ENCODE measurements at places on chromosomes 6 and 20.

GRCh38 chr20:43092386-43093088 lies 97.2 kb downstream of the PTPRT start:
- no peak for DNase-seq

DNA sequence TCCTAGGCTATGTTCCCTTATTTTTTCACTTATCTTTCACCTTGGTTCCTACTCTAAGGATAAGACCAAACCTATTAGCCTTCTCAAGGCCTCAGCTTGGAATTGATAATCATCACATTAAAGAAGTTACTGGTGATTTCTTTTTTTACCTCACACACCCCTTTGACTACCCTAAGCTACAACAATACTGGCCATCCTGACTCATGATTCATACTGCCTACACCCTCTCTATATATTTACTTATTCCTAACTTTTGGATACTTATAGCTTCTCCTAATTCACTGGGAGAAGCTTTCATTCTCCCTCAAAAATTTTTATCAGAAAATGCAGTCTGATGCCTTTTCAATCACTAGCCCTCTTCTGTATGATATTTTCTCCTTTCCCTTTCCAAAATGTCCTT lies 256.1 kb downstream of the TBX18 start:
- DNase-seq: no peak

DNA sequence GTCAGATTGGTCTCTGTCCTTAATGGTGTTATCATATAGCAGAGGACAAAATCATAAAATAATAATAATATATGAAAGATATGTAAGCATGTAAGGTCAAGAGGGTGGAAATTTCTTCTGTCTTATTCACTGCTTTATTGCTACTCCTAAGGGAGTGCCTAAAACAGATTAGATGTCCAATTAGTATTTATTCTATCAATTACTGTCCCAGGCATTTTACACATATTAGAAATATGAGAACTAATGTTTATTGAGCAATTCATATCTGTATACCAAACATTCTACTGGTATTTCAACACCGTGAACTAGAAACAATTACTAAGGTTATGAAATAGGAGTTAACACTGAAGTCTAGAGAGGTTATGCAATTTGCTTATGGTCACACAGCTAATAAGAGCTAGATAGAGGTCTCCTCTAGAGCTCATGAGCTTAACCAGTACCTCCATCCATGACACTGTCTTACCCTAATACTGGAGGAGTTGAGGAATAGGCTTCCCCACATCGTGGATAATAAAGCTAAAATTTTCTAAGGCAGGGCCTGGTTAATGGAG lies 302.3 kb downstream of the PLCB1 start:
- DNase-seq: no peak

GRCh38 chr20:49656304-49656703 lies 57.4 kb downstream of the B4GALT5 start:
- no peak for DNase-seq

DNA sequence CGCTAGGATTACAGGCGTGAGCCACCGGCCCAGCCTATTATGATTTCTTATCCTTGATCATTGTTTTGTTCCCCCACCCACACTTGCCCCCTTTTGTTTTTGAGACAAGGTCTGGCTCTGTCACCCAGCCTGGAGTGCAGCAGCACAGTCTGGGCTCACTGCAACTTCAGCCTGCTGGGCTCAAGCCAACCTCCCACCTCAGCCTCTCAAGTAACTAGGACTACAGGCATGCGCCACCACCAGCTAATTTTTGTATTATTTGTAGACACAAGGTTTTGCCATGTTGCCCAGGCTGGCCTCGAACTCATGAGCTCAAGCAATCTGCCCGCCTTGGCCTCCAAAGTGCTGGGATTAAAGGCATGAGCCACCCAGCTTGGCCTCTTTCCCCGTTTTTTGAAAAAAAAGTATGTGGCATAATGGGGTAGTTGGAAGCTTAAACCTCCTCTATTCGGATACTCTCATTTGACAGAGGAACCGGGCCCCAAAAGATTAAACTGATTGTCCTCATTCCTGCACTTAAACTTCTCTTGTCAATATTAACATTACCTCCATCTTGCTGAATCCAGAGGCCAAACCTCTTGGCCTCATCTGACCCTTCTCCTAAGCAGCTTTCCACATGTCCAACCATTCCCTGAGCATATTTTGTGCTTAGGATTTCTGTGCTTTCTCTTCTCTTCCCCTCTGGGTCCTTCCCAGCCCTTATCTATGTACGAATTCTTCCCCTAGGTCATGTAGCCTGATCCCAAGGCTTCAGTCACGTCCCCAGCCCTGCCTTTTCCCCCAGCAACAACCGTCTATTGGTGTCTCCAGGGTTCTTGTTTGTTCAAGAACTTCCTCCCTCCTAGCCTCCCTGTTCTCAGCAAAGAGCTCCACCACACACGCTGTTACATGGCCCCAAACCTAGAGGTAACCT lies 6.1 kb upstream of the EZR start:
- DNase-seq: no peak

DNA sequence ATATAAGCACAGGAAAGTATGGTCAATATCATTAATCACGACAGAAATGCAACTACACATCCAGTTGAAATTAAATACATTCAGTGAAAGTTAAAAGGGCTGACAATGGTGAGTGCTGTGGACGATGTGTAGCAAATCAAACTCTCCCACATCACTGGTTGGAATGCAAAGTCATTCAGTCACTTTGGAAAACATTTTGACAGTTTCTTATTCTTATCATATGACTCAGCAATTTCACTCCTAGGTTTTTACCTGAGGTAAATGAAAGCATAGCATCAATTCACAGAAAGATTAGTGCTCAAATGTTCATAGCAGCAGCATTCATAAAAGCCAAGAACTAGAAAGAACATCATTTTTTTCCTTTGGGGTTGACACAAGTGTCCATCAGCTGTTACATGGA lies 28.6 kb upstream of the SAMD5 start:
- no peak for DNase-seq

GRCh38 chr20:58586565-58587093 lies 64.5 kb upstream of the STX16 start:
- DNase-seq: no peak

- no peak for DNase-seq
These were observed 420.9 kb upstream of the JAG1 start for GRCh38 chr20:11094711-11095110.

GRCh38 chr20:31475472-31476293 lies 595 bp downstream of the REM1 start:
- DNase-seq: no peak

DNA sequence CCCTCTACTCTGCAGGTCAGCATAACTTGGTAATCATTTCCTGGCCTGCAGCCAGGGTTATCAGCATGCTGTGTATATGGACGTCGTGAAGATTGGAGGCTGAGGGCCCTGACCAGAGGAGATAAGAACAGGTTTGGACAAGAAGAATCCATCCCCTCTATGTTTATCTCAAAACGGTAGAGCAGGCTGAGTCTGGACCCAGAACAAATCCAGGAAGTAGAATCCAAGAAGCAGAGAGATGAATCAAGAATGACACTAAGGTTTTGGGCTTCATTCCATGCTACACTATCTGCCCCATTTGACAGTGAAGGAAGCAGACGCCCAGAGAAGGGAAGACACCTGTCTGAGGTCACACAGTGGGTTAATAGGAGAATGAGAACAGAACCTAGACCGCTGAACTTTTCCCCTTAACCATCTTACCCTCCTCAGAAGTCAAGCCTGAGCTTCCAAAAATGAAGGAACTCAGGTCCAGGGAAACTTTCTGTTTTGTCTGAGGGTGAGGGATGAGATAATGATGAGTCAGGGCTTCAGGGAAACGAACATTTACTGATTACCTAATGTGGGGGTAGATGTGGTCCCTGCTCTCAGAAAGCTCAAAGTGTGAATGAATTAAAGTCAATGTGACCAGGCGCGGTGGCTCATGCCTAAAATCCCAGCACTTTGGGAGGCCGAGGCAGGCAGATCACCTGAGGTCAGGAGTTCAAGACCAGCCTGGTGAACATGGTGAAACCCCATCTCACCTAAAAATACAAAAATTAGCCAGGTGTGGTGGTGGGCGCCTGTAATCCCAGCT lies 9.4 kb upstream of the COMMD7 start:
- DNase-seq: peak; percentile 52

DNA sequence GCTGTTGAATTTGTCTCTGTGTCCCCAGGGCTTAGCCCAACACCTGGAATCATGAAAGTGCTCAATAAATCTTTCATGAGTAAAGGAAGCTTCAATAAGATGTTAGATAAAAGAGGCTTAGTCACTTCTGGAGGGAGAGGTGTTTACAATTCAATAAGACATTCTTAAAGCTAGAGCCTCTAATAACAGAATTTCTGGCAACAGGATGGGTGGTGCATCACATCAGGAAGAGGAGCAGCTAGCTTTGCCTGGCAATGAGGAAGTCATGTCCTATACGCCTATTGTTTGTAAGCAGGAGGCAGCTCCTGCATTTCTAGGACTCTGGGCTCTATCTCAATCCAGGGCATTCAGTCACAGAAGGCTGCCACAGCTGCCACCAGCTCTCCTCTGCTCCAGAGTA lies 638.5 kb downstream of the EPM2A start:
- DNase-seq: no peak

- DNase-seq: no peak
These were observed 3.1 kb downstream of the B3GALT4 start for GRCh38 chr6:33279971-33280511.

DNA sequence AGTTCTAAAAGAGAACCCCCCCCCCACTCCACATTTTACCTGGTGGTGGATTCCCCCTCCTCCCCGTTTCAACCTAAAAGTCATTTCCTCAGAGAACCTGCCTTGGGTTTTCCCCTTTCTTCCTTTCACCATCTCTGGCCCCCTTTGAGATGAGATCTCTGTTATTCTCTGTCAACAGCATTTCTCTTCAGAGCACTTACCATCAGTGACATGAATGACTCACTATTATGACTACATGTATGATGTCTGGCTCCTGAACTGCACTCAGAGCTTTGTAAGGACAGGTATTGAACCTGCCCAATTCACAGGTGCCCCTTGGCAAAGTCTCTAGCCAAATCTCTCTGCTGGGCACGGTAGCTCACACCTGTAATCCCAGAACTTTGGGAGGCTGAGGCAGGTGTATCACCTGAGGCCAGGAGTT lies 61.4 kb upstream of the JARID2 start:
- no peak for DNase-seq

- DNase-seq: no peak
These were observed 5.1 kb upstream of the MYO6 start for GRCh38 chr6:75743971-75744370.

- no peak for DNase-seq
These were observed 301.9 kb upstream of the SGK1 start for GRCh38 chr6:134619789-134620188.

- DNase-seq: no peak
These were observed 75.8 kb upstream of the E2F3 start for GRCh38 chr6:20325641-20326421.

DNA sequence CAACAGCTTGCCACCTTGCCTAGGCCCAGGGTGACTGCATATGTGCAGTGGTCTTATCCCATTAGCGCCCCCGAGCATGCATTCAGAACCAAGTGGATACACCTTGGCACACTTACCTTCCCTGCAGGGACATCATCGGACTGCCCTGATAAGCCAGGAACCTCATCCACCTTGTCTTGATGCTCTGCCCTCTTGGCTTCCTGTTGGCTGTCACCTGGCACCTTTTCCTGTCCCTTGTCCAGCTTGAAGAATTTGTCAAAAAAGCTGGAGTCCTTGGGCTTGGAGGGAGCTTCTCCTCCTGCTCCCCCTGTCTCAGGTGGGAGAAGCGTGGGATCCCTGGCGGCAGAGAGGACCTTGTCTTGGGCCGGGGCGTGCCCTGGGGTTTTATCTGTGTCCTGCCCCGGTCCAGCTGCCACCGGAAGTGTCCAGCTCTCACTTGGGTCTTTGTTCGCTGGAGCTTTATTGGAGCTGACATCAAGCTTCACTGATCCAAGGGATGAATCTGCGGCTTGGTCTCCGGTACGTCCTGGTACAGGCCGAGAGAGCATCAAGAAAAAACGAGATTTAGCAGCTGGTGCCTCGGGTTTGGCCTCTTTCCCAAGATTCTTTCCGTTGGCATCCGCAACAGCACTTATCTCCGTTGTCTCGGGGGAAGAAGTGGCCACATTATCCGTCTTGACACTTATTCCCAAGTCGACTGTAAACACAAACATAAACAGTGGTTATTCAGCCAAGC lies 42.0 kb downstream of the BCAS1 start:
- DNase-seq: no peak

DNA sequence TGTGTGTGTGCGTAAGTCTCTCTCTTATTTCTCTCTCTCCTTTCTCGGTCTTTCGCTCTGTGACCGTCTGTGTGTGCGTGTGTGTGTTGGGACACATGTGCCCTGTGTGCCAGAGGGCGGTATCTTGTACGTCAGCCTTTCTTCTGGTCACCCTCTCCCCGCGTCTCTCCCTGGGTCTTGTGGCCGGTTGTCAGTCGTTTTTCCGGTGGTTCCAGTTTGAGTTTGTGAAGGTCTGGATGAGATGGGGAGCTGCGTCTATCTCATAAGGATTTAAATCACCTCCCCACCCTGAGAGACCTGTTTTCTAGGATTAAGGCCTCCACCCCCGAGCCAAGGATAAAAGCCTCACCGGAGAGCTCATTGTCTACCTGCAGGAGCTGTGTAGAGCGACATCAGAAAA lies 295.5 kb upstream of the ZNF337 start:
- no peak for DNase-seq

- DNase-seq: no peak
These were observed 14.6 kb upstream of the DEFB123 start for GRCh38 chr20:31425797-31426196.

GRCh38 chr6:20112241-20112640 lies 100.0 kb downstream of the MBOAT1 start:
- no peak for DNase-seq

DNA sequence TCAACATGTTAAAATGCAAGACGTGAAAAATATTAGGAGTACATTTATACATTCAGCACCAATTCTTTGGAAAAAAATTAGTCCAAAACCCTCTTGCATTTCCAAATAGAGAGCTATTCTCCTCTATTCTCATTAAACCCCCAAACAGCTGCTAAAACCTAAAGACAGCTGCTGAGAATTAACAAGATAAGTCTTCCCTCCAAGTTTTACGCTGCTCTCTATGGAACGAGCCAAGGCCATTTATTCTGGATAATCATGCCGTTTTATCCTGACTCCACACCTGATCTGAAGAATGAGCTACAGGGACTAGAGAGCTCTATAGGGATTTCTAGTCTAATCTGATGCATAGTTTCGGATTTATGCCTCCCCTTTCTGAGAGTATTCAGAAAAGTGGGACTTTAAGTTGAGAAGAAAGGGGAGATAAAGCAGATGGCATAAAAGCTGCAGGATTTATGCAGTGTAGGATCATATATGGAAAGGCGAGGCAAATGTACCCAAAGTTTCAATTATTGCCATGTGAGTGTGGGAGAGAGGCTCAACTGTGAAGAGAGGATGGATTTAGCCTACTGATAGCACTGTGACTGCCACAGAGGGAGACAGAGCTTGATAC lies 64.7 kb upstream of the HS3ST5 start:
- DNase-seq: no peak

Measured in GM04504 (cell line).